ENCODE measurements at places on chromosomes 16 and 17.

DNA sequence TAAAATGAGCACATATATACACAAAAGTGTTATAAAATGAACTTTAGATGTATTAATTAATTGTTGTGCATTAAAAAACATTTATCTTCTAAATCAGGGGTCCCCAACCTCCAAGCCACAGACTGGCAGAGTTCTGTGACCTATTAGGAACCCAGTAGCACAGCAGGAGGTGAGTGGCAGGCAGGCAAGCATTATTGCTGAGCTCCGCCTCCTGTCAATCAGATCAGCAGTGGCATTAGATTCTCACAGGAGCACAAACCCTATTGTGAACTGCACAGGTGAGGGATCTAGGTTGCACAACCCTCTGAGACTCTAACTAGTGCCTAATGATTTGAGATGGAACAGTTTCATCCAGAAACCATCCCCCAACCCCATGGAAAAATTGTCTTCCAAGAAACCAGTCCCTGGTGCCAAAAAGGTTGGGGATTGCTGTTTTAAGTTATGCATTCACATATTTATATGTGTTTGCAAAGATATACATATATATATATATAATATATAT is 583.7 kb downstream of the KCNJ2 start:
- no peak for DNase-seq

DNA sequence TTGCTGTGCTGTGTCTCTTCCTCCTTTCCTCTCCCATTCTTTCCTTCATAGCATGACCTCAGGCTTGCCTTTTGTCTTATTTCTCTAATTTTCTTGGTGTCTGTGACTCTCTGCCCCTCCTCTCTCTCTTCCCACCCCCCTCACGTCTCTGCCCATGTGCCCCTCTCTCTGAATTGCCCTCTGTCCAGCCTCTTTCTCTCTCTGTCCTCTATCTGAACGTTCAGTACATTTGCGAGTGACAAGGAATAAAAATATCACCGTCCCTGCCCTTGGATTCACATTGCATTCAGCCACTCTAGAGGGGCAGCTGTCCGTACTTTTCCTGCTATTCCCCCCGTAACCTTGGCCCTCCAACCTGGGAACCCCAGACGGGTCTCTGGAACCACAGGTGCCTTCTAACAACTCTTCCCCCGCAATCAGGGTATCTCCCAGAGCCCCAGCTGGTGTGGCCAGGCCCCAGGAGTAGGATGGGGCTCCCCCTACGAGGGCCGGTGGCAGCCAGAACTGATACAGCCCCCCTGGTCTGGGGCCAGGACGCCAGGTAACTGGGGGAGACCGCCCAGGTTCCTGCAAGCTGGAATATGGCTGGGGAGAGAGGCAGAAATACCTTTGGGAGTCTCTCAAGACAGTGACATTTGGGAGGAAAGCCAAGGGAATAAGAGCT is 1.8 kb downstream of the KIF1C start:
- no peak for DNase-seq

DNA sequence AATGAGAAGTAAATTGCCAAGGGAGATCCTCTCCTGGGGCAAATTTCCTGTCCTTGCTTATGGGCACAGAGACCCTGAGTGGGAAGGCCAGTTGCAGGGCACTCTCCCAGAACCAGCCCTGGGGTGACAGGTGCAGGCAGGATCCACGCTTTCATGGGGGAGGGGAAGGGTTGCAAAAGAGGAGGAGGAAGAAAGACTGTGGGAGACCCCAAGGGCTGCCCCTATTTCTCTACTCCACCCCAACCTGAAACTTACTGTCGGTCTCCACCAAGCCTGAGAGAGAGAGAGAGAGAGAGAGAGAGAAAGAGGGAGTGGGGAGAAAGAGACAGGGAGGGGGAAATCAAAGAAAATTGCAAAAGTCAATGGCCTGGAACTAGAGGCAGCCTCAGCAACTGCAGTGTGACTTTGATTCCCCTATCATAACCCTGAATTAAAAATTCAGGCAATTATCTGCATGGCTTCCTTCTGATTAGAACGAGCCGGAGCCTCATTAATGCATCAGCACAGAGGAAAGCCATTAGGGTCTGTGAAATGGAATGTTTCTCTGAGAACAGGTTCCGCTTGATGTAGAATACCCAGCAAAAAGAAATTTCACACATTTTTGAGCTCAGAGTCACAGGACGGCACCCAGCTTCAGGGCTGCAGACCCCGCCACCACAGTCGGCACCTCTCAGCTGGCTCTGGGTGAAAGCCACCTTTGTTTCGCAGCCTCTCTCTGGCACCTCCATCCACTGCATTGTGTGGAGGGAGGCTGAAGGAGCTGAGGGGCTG is 45.1 kb upstream of the HNF1B start:
- DNase-seq, result no peak

DNA sequence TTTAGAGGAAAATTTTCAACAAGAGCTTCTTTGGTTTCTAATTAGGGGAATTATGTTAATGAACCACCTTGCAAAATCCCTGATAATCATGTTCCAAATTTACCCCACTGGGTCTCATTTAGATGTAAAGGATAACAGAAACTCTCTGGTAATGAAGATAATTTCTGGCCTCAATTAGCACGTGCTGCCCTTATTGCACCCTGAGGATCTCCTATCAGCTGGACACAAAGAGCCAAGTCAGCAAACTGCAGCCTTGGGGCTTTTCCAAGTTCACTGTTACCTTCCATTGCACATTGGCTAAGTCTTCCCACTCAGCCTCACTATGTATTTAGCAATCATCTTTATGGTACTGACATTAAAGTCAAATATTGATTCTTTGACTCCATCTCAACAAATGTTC is 78.1 kb downstream of the GP2 start:
- no peak for DNase-seq

- DNase-seq, result no peak
These were observed 20.7 kb downstream of the LGALS9 start for GRCh38 chr17:27651411-27652345.

DNA sequence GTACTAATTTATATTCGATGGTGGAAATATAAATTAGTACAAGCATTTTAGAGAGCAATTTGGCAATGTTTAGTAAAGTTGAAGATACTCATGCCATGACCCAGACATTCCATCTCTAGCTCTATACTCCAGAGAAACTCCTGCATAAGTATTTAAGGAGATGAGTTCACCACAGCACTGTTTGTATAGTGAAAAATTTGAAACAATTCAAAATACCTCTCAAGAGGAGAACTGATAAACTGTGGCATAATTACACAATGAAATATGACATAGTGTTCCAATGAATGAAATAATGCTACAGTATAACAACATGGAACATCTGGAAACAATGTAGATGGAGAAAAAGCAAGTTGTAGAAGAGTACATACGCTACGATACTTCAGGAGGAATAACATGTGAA is 48.6 kb upstream of the IRX3 start:
- DNase-seq, result no peak

DNA sequence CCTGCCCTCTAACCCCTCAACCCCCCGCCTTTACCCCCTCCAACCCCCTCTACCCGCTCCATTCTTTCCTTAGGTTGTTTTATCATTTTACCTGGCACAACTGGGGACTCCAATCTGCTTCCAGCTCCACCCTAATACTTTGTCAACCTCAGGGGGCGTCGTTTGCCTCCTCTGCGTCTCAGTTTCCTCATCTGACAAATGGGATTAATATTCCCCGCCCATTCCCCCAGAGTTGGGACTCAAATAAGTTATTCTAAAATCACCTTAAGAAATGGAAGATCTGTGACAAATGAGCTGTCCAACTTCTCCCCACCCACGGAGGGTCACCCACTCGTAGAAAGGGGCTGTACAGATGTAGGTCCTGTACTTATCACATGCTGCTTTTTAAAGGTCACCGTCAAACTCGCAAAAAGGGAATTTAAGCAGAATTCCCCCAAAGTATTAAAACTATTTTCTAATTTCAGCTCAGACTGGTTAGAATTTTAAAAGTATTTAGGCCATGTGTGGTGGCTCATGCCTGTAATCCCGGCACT is 40.6 kb upstream of the CPNE2 start:
- DNase-seq, result no peak

DNA sequence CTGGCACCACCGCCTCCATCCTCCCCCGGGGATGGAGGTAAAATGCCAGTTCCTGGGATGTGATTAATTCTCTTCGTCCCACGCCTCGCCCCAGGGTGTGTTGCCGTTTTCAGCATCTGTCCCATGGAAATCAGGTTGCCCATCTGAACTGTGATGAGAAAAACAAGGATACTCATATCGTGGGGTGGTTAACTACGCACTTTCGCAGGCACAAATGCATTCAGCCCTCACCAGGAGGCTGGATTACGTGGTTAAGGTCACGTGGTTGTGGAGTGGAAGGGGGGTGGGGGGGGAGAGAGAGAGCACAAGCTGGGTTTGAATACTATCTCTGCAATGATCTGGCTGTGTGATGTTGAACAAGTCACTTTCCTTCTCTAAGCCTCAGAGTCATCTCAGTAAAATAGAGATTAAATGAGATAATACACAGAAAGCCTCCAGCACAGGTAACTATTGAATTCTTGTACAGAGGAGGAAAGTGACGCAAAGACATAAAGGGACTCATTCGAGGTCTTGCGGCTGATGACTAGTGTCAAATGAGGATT is 74.7 kb downstream of the BMERB1 start:
- no peak for DNase-seq

DNA sequence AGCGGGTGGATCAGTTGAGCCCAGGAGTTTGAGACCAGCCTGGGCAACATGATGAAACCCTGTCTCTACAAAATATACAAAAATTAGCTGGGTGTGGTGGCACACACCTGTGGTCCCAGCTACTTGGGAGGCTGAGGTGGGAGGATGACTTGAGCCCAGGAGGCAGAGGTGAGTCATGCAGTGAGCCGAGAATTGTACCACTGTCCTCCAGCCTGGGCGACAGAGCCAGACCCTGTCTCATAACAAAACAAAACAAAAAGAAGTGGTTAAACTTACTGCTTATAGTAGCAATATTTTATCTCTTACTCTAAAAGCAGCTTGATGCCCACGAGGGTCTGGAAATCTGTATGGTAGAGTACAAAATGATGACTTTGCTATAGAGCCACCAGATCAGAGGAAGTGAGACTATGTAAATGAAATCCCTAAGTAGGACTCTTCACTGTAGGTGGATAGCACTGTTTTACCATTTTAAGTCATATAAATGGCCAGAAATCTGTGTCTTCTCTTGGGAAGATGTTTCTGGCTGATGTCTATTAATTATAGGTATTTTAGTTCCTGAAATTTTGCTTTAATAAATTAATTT is 60.4 kb upstream of the MRC2 start:
- no peak for DNase-seq

- no peak for DNase-seq
These were observed 832 bp downstream of the CDK5R1 start for GRCh38 chr17:32487473-32488176.

- DNase-seq, result no peak
These were observed 18.8 kb upstream of the MMD start for GRCh38 chr17:55440391-55440790.

GRCh38 chr16:52581530-52581929 is 34.6 kb upstream of the TOX3 start:
- no peak for DNase-seq

DNA sequence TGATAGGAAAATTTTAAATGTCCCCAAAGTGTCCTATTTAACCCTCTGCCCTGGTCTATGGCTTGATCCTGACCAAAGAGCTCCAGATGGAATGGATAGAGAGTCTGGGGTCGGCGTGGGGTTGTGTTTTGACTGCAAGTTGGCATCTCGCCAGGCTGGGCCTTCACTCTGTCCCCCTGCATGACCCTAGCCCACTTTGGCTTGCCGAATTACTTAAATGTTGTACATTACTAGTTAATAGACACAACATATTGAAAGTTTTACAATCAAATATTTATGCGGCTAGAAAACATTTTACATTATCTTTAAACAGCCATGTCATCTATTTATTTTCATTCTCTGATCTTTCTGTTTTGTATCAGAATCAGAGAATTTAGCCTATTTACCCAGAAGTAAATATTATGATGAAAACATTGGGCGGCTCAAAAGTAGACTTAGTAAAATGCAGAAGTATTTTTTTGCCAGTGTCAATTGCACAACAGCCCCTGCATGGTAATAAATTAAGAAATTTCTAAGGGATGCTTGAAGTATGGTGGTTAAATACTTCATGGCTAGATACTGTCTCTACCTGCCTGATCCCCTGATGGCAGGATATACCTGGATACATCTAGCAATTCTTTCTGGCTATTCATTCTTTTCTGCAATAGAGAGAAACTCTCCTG is 18.8 kb upstream of the MYOCD start:
- no peak for DNase-seq

GRCh38 chr17:36817483-36818048 is 119.7 kb upstream of the LHX1 start:
- DNase-seq, result no peak

DNA sequence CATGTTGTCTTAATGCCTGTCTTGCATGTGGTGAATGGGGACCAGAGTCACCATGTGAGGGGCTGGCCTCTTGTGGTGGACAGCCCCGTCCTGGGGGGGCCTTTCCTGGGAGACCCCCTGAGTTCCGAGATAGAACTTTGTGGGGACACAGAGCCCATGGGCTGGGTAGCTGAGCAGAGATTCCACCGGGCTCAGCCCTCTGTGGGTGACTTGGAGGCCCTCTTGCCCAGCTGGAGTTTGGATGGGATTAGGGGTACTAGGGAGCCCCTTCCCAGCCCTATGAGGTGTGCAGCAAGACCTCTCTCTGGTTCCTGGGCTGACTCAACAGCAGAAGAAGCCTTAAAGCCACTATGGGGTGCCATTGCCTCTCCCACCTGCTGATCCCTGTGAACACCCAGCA is 38.1 kb downstream of the MRC2 start:
- no peak for DNase-seq

GRCh38 chr16:86045591-86045971 is 146.6 kb downstream of the IRF8 start:
- DNase-seq, result no peak

DNA sequence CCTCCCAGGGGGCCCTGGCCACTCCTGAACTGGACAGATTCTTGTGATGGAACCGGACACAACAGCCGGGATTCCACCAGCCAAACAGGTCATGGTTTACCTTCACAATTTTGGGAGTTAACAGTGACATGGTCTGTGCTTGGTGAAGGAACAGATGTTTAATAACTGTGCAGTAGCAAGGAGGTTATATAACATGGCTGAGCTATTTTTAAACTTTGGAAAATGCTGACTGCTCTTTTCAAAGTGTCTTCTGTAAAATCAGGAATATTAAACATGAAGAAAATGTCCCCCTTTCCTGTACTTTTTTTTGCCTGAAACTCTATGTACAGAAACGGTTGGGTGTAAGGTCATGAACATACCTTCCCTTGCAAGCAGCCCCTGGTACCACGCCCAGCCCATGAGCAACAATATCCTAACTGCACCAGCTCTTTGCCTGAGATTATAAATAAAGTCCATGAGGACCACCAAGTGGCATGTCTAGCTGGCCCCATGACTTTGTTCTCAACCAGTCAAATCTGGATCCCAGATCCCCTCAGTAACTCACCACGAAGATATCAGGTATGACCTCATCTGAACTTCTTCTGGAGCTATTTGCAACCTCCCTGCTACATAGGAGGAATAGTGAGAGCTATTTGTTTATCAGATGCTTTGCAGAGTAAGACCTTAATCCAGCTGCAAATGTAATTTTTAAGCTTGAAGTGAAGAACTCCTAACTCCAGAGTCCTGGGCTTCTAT is 249.1 kb downstream of the GRIN2A start:
- DNase-seq, result no peak

Measured in NCI-H2029 treated with DMSO at 0.1 percent for 48 hours (cell line).